ENCODE measurements at places on chromosomes 11 and 22.

DNA sequence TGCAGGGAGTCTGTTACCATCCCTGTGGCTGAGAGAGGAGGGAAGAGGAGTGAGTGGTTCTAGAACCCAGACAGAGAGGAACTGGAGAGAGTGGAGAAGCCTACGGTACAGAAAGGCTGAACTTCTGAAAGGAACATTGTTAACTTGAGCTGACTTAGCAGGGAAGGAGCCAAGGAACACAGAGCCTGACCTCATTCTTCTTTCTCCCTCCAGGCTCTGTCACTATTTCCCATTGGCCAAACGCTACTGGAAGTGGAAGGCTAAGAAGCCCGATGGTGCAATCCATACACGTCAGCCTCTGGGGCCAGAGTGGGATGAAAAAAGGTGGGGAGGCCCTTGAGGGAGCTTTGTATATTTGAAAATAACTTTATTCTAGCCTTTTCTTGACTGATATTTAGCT lies 16.5 kb upstream of the WT1 start:
- no peak for DNase-seq

- DNase-seq = no peak
These were observed 89.5 kb upstream of the DDI1 start for GRCh38 chr11:103946793-103947545.

DNA sequence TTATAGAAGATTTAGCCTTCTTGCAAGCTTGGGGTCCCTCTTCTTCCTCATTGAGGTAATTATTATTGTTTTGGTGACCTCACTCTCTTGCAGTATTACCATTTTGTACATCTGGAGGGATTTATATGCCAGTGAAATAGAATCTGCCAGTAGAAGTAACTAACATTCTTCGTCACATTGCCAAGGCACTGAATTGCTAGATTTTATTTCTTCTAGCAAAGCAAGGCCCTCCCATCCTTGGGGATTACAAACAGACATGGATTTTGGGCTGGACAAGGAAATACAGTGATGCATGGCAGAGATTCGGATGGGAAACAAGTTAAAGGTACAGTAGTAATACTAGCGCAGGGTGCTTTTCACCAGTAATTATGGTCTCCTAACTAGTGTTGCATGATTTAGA lies 7.8 kb downstream of the ADAMTS15 start:
- DNase-seq = no peak

- peak; percentile 58 for DNase-seq
These were observed 19.9 kb downstream of the CARS1 start for GRCh38 chr11:3037040-3037944.

GRCh38 chr11:76115555-76115954 lies 90.7 kb downstream of the WNT11 start:
- DNase-seq = no peak

- no peak for DNase-seq
These were observed 8.5 kb downstream of the MRPL16 start for GRCh38 chr11:59801981-59802638.

GRCh38 chr11:77596626-77597025 lies 6.9 kb downstream of the AQP11 start:
- DNase-seq = no peak

- DNase-seq = no peak
These were observed 42.3 kb downstream of the PC start for GRCh38 chr11:66915866-66916265.

GRCh38 chr22:20405291-20405930 lies 11.5 kb downstream of the ZNF74 start:
- DNase-seq = no peak

DNA sequence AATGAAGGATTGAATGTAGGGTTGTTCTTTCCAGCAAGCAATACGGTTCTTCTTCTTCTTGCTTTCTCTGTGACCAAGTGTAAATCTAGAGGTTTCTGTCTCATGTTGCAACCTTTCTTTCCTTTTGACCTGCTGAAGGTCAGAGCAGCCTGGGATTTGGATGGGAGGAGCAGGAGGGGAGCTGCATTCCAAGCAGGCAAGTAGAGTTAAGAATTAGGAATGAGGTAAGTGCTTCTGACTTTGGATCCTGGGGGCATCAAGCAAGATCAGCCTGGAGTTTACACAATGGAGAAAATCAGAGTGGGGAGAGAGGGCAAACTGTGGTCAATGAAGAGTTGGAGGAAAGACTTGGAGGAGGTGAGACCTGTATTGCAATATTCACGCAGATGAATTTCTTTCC lies 225.6 kb upstream of the ZBED5 start:
- no peak for DNase-seq
